ENCODE measurements at places on chromosomes 16 and 17.

DNA sequence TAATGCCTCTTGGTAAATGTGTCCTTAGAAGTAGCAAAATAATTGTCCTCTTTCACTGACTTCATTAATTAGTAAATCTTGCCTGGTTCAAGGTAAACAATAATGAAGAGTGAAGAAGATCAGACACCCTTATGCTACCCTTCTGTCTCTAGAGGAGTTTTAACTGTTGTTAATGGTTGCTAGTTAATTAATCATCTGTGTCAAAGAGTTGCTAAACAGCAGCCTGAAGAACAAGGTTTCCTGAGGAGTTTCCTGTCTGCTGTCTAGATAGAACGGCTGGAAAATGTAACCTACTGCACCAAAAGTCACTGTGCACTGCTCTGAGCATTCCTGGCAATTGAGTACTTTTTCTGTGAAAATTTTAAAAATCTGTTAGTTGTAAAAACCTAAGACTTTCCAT lies 131.3 kb downstream of the NLK start:
- DNase-seq: no peak

- DNase-seq: no peak
Observed at GRCh38 chr17:6539871-6540270, 16.5 kb downstream of the PITPNM3 start.

GRCh38 chr16:72029567-72030271 lies 21.2 kb downstream of the DHODH start:
- DNase-seq: no peak

- no peak for DNase-seq
Observed at GRCh38 chr16:86856946-86857586, 278.7 kb downstream of the FOXL1 start.
